ENCODE measurements at places on chromosomes 7 and 10. TPM values are rescaled to one million over a fixed set of nuclear protein-coding genes. Genes with fewer than 3 reads are reported as not detected.

GFRA1 gene
- total RNA-seq = 8.7 TPM

GRCh38 chr10:9992661-9993060 is 1025.0 kb upstream of the CELF2 start:
- no peak for DNase-seq

DNA sequence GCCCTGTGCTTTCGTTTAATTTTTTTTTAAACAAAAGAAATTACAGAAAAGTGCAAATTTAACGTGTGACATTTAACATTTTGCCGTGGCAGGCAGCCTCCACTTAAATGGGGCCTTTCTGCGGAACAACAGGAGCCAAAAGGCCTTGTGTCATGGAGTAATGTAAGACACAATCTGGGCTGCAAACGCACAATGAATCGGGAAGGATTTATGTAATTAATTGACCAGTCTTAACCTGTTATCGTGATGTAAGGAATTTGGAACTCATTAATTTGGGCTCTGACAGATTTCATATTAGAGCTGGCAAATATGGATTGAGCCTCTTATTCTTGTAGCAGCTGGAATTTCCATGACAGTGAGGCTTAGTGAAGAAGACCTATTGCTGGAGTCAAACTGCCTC is 86.4 kb downstream of the SNX10 start:
- DNase-seq = no peak

DNA sequence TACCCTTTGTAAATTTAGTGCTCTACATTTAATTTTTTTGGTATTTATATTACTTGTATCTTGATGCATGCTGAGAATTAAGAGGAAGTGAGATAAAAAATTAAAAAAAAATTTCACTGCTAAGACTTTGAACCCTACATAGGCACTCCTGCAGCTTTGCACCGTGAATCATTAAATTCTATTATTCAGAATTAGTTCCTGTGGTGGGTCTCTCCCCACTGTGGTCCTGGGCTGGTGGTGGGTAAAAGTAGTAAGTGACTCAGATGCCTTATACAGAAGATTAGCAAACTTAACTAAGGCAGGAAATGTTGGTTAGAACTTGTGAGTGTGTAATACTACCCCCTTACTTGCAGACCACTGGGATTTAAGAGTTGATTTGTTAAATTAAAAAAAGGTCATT is 72.6 kb downstream of the AP3M1 start:
- DNase-seq = no peak

DNA sequence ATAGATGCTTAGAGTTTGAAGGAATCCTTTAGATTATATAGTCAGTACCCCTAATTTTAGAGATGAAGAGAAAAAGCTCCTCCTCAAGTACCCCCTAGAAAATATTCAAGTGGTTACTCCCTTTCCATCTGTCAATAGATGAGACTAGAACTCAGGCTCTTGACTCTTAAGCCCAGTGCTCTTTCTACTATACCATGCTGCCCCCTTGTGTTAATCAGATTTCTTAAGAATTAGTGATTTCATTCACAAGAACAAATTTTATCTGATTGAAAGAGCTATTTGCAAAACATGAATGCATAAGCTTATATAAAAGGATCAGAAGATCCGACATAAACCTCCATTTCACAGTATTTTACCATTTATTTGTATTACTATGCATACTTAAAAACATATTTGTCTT is 179.3 kb downstream of the TFEC start:
- DNase-seq = no peak

DNA sequence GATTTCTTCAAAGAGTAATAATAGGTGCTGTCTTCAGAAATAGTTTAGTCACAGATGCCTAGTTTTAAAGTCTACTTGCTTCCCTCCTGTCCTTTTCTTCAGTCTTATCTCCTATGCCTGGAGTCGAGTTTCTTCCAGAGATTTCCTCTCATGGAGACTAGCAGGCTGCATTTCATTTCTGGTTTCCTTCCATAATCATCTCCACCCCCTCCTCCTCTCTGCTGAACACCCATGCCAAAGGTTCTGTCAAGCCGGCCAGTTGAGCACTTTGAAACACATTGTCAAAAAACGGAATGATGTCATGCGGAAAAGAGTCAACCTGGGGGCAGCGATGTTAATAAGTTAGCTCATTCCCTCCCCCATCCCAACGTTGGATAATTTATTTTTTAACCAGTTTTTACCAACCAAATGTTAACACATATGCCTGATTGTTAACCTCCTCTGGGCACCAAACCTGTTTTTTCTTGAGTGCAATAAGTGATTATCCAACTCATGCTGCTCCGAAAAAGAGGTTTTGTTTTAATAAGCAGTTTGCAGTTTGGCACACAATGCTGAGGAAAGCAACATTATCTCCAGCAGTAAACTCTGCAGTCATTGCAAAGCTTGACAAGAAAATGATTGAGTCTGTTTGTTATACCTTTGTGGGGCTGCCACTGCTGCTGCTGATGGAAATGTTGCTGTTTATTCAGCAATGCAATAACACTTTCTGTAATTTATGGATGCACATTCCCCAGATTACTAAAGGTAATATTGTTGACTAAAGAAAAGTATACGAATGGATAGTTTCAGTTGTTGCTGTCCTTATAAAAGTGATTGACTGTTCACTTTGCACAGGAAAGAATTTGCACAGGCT is 161.6 kb downstream of the LRMDA start:
- DNase-seq = no peak

GRCh38 chr10:35343739-35344138 is 7.4 kb downstream of the CCNY start:
- no peak for DNase-seq
